ENCODE measurements at places on chromosomes 1 and 21.

- DNase-seq, result no peak
Measured at GRCh38 chr21:21767276-21767675, 769.1 kb downstream of the NCAM2 start.

GRCh38 chr1:157671895-157672294, 28.7 kb downstream of the FCRL3 start:
- DNase-seq, result no peak

DNA sequence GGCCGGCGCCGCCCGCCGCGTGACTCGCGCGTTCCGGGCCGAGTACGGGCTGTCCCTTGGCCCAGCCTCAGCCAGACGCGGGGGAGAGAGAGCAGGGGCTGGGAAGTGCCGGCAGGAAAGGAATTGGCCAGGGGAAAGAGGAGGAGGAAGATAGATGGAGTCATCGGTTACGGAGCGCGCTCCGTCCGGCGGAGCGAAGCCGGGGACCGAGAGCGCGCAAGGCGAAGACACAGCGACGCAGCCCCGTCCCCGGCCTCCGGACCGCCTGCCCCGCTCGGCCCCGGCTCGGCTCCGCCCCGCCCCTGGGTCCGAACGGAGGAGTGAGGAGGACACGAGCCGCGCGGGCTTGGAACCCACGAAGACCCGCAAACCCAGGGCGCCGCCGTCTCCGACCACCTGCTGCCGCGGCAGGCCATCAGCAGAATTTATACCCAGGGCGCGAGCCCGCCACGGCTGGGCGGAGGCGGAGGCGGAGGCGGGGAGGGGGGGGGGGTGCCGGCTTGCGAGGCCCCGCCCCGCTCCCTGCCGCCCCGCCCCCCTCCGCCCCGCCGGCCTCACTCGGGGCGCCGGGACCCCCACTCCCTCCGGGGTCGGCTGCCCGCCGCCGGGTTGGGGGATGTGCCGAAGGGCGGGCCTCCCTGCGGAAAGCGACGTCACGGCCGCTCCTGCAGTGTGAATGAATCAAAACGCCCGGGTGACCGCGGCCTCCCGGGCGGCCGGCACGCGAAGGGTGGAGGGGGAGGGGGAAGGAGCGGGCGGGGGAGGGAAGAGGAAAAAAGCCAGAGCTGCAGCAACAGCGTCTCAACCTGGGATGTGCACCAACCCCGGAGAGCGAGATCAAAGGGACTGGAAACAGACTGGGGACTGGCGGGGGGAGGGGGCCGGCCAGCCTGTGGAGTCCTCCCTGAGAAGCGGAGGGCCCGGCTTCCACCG, at the start of gene LHX4:
LHX4 (plus strand) TSS at position 782 of the 933 bp plus-strand sequence. CDS start 266 bp downstream, outside the sequence.
- peak; percentile 81 for DNase-seq

DNA sequence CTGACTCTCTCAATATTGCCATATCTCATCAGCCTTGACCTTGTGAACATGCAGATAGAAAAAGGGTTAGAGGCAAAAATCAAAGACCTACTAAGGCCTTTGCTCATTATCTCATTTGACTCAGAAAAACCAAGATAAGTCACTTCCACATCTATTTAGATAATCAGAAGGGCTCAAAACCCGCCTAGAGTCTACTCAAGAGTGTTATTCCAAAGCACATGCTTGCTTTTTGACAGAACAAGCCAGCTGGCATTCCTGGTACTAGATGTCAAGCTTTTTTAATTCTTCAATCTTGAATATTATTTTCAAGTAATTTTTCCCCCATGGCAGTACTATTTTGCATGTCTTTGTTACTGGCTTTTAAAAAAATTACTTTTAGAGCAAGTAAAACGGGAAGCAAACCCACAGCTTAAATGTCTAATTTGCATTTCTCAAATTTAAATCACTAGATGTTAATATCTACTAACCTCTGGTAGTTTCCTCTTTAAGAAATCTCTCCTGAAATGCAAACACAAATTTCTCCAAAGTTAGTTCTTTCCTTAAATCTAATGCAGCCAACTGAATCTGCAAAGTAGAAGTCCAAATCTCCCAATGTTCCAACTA, 51.5 kb downstream of the APP start:
- DNase-seq, result no peak

GRCh38 chr1:204621396-204621795, 64.1 kb downstream of the LRRN2 start:
- no peak for DNase-seq

DNA sequence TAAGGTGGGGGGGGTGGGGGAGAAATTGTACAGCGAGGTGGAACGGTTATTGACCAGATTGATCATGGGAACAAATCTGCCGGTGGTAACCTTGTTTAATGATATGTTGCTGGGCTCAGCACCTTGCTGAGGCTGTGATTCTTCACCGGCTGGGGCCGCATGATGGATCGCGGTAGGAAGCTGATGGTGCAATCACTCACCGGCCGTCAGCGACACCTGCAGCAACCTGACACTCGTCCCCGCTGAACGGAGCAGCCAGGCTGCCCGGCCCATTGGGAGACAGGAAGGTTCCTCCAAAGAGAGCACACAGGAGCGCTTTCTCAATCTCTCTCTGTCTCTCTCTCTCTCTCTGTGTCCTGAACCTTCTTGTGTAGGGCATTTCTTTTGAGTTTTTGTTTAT, 128.5 kb upstream of the RRP15 start:
- DNase-seq, result no peak

DNA sequence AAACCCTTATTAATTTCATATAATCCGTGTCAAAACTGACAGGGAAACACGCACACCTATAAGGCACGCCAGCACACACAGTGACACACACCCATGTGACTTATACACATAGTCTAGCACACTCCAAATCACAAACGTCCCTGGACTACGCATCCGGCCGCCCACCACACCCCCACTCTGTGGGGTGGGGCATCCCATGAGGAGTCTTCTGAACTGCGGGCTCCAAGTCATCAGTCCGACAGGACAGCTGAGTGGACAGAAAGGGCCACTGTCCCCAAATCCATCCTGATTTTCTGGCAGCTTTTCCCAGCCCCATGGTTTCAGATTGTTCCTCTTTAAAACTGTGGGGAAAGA, 829 bp downstream of the PEA15 start:
- no peak for DNase-seq

- no peak for DNase-seq
Measured at GRCh38 chr1:238619652-238620051, 728.9 kb upstream of the ZP4 start.

- no peak for DNase-seq
Measured at GRCh38 chr1:46070164-46070814, 62.1 kb downstream of the PIK3R3 start.

Data from right kidney (tissue), 9 donors.